ENCODE measurements at places on chromosomes 1 and 21.
A peak's percentile ranks its signal among the peaks of the same experiment; 100 is the strongest.

GRCh38 chr1:232985882-232986526 is 35.6 kb downstream of the NTPCR start:
- no peak for DNase-seq

- DNase-seq: no peak
These were observed 485.2 kb downstream of the SIPA1L2 start for GRCh38 chr1:232144696-232145230.

DNA sequence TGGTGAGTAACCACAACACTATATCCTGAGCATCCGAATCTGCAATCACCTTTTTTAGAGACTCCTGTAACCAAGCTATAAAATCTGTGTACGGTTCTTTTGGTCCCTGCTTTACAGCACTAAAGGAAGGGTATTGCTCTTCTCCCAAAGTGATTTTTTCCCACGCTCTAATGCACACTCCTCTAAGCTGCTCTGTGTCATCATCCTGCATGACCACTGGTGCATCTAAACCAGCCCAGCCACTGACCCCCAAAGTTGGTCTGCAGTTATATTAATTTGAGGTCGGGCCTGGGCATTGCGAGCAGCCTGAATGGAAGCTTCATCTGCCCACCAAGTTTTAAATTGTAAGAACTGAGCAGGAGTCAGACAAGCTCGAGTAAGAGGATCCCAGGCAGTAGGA is 480.0 kb downstream of the PTPRU start:
- no peak for DNase-seq

DNA sequence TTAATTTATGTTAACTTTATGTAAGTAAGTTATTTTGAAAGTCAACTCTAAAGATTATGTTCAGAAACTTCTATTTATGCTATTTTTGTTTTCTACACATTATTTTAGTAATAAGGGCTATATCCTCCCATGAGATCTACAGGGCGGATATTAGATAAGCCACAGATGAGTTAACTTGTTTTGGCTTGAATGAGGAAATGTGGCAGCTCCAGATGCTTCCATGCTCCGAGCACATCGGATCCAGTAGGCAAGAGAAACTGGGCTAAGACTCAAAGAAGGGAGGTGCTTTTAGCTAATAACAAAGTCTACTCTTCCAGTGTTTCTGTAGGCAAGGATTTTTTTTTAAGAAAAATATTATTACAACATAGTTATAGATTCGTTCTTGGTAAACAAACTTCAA is 20.0 kb upstream of the LAMC1 start:
- DNase-seq: no peak

- no peak for DNase-seq
These were observed at the start of gene SPRR2F for GRCh38 chr1:153113416-153113815. TSS of gene SPRR2F (minus strand) at chr1:153113516. CDS start at chr1:153112733, 783 bp downstream.

GRCh38 chr1:217907504-217907903 is 276.4 kb downstream of the SPATA17 start:
- DNase-seq: no peak

GRCh38 chr21:36579898-36580297 is 100.0 kb upstream of the CLDN14 start:
- no peak for DNase-seq

GRCh38 chr1:117167402-117167801 is 43.3 kb downstream of the VTCN1 start:
- no peak for DNase-seq

- DNase-seq: no peak
These were observed 25.1 kb downstream of the PTBP2 start for GRCh38 chr1:96746440-96747420.

DNA sequence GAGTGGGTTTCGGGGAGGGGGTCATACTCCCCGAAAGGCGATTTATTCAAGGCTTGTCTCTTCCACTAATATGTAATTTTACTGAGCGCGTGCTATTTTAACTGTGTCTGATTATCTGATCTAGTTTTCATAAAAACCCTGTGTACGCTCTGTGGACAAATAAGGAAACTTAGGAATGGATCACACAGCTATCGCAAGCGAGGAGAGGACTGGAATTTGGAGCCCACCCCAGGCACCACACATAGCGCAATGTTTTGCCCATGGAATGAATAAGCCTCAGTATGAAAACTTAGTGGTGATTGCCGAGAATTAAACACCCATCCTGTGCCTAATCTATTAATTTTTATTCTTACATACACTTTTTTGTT is 9.8 kb upstream of the RAB42 start:
- DNase-seq: no peak

GRCh38 chr1:207047505-207047904 is 3.5 kb downstream of the YOD1 start:
- no peak for DNase-seq

GRCh38 chr1:196651637-196652215 is at the start of gene CFH:
TSS of gene CFH (plus strand) at chr1:196652043. CDS start at chr1:196652118, 75 bp downstream.
- no peak for DNase-seq

DNA sequence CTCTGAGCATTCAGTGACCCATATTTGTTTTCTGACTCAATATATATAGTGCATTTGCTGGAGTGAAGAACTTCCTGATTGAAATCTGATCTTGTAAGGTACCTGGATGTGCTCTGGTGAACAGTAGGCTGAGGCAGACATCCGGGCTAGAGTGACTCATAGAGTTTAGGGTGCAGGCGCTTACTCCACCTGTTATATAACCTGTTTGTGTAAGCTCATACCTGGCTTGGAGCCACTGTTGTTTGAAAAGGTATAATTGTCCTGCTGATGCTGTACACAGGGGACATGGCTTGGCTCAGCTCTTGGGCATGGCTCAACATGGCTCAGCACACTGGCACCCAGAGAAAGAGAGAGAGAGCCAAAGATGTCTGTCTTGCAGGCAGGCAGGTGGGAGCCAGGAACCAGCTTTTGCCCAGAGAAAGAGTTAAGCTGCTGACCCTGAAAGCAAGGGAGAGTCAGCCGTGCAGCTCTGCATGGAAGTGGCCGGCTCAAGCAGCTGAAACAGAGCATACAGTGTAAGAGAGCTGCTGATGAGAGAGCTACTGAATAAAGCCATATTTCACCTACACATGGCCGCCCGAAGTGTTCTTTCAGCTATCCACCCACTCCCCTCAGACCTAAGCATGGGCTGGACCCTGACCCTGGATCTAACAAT is 43.2 kb downstream of the GJA5 start:
- no peak for DNase-seq

- DNase-seq: no peak
These were observed 120.2 kb downstream of the KCNJ6 start for GRCh38 chr21:37796011-37796410.

DNA sequence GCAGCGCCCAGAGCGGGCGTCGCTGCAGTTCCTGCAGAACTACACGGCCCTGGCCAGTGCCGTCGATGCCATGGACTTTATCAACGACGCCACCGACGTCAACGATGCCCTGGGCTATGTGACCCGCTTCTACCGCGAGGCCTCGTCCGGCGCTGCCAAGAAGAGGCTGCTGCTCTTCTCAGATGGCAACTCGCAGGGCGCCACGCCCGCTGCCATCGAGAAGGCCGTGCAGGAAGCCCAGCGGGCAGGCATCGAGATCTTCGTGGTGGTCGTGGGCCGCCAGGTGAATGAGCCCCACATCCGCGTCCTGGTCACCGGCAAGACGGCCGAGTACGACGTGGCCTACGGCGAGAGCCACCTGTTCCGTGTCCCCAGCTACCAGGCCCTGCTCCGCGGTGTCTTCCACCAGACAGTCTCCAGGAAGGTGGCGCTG is 22.0 kb downstream of the COL6A1 start:
- no peak for DNase-seq

GRCh38 chr1:218112862-218113261 is 172.2 kb upstream of the RRP15 start:
- DNase-seq: no peak

- DNase-seq: no peak
These were observed 14.8 kb upstream of the ZFP69B start for GRCh38 chr1:40435471-40435870.

DNA sequence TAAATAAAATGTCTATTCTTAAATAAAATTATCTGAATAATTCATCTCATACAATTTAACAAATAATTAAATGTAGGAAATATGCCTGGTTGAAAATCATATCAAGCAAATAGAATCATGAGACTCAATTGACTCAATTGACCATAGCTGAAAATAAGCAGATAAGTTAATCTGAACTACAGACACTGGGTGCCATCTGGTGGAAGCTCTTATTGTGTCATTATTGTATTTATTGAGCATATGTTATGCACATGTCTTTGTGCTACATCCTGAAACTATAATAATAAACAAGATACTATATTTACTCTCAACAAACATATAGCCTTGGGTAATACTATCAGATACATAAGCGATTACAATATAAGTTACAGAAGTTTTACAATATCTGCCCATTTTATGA is 41.0 kb downstream of the BRINP3 start:
- DNase-seq: no peak

- no peak for DNase-seq
These were observed 27.2 kb downstream of the LRIF1 start for GRCh38 chr1:110936567-110936966.

DNA sequence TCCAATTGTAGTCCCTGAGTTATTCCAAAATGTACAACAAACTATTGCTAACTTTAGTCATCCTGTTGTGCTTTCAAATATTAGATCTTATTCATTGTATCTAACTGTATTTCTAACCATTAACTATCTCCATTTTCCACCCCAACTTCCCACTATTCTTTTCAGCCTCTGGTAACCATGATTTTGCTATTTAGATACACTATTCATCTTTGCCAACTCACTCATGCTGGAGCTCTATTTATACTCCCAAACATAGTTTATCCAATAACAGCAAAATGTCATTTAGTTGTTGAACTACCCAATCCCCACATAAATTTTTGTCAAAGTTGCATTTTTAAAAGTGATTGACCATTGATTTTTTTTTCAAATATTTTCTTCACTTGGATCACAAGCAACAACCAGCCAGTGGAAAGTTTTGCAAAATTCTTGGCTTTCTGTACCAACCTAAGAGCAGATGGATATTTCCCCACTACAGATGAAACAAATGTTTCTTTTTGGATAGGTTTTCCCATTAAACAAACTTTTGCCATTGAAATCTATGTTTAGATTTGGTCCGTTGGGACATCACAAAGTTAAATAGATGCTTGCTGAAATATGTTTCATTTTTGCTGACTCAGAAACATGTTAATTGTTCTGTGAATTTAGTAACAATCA is 866.0 kb downstream of the LTN1 start:
- no peak for DNase-seq

- DNase-seq: no peak
These were observed 254.4 kb upstream of the GJB5 start for GRCh38 chr1:34500451-34500850.

GRCh38 chr1:247373721-247374141 is 42.1 kb upstream of the ZNF496 start:
- peak; percentile 42 for DNase-seq

- DNase-seq: no peak
These were observed 35.4 kb downstream of the OR2C3 start for GRCh38 chr1:247500865-247501264.

DNA sequence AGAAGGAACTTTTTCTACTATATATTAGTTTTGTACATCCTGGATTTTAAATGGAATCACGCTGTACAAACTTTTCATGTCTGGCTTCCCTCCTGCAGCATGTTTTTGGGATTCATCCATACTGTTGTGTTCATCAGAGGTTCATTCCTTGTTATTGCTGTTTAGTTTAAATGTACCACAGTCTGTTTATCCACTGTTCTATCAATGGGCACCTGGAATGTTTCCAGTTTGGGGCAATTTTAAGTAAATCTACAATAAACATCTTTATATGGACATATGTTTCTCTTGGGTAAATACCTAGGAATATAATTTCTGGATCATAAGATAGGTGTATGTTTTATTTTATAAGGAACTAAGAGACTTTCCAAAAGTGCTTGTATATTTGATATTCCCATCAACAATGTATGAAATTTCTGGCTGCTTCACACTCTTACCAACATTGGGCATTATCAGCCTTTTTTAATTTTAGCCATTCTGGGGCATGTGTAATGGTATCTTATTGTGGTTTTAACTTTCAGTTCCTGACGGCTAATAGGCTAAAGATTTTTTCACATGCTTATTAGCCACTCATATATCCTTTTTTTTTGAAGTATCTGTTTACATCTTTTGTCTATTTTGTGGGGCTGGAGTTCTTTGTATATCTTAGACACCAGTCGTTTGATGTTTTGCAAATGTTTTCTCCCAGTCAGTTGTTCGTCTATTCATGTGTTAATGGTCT is 48.8 kb downstream of the RPS6KC1 start:
- no peak for DNase-seq

- no peak for DNase-seq
These were observed 1670.3 kb downstream of the MRPL39 start for GRCh38 chr21:23936991-23937390.

DNA sequence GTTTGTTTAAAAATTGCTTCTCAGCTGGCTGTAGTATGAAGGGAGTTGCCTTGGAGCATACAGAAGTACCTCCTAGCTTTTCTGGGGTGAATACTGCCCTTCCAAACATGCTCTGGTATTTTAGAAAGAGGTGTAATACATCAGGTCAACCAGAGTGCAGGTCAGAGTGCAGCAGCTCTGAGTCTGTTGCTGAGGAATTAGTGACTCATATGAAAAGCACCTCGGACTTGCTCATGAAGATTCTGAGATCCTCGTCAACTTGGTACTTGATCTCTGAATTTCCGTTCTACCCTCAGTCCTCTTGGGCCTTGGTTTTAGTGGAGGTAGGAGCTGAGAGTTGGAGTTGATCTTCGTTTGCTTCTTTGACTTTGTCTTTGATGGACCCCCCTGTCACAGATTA is 67.3 kb downstream of the NOS1AP start:
- no peak for DNase-seq

- DNase-seq: no peak
These were observed 7.2 kb downstream of the TRAPPC3 start for GRCh38 chr1:36142121-36142520.

DNA sequence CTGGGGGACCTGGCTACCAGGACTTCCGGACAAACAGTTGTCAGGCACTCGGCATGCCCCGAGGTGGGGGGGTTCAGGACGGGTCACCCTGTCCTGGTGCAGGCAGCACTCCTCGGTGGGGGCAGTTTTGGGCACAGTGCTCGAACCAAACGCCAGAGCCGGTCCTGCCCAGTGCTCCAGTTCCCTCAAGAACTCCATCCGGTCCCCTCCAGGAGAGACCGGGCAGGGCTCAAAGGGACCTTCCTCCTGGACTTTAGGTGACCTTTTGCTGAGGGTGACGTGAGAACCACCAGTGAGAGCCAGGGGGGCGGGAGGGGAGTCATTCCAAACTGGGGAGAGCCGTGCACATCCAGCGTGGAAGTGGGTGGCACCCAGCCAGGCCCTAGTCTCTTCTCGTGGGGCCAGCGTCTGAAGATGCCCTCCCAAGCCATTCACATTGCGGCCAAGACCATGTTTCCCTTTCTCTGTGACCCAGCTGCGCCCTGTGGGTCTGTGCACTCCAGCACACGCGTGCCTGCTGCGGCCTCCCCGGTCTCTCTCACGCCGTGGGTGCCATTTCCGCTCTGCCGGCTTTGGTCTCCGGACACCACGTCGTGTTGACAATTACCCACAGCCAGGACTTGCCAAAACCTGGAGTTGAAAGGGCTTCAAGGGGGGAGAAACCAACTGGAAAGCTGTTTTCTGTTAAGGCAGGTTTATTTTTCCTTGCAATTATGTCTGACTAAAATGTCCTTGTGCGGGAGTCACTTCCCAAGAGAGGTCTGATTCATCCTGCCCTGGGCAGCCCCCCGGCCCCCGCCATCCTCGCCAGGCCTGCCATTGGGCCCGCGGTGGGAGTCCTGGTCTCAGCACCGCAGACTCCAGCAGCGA is 178.8 kb upstream of the ARHGEF16 start:
- DNase-seq: no peak

- DNase-seq: no peak
These were observed 355.5 kb downstream of the LMO4 start for GRCh38 chr1:87684194-87684593.

All from activated CD4-positive, alpha-beta T cell treated with anti-CD3 and anti-CD28 coated beads for 24 hours (primary cell).